ENCODE measurements at places on chromosomes 2 and 18.

DNA sequence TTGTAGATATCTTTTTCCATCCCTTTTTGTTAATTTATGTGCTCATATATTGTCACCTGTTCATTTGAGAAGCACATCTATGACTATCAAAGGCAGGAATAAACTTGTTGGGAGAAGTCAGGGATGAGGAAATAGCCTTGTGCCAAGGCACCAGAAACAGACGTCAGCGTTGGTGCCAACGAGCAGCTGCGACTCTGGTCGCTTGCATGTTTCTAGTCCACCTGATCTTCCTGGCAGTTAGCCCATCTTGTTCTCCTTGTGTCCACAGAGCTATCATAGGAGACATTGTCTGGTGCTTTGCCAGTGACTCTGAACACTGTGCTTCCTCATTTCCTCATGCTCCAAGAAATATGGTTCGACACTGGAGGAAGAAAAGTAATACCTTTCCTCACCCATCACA is 374.4 kb downstream of the PTPRM start:
- no peak for DNase-seq

- DNase-seq, result no peak
Measured at GRCh38 chr2:207825045-207825954, 55.6 kb upstream of the FZD5 start.

- no peak for DNase-seq
Measured at GRCh38 chr2:143345887-143346787, 216.9 kb downstream of the ARHGAP15 start.

DNA sequence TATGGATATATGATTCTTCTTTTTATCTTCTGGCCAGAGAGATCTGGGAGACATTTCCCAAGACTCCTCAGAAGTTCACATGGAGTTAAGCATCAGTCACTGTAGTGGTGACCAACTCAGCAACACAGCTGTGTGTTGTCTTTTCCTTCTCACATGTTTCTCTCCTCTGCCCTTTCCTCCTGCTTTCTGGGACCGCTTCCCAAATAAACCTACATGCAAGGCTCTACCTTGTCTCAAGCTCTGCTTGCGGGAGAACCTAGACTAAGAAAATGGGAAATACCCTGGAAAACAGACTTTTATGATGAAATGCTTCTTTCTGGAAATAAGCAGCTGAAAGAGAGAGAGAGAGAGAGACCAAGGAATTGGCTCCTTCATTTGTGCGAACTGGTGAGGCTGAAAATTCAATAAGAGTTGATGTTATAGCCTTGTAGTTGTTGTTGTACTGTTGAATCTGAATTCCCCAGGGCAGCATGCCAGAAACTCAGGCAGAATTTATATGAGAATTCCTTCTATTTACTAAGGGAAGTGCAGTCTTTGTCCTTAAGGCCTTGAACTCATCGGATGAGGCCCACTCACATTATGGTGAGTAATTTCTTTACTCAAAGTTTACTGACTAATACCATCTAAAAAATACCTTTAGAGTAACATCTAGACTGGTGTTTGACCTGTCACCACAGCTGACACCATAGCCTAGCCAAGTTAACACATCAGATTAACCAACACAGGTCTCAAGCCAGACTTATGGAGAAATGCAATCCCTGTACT is 22.7 kb upstream of the DSC1 start:
- no peak for DNase-seq

DNA sequence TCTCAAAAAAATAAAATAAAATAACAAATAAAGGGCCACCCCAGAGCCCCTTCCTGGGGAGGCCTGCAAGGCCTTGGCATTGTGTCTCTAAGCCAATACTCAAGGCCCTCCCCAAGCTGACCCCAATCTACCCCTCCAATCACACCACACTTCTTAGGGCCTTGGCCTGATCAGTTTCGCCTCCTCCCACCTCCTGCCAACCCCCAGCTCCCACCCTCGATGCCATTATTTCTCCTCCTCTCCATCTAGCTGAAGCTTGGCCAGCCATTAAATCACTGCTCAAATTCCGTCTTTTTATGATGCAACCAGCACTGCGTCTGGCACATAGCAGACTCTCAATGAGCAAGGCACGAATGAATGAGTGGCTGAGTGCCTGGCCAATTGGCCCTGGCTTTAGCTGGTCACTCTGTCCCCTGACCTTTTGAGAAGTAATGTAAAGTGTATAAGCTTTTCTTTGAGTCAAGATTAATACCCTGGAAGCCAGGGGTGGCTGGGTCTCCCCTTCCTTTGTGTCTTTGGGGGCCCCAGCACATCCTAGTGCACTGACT is 55.9 kb downstream of the SMAD7 start:
- DNase-seq, result no peak

DNA sequence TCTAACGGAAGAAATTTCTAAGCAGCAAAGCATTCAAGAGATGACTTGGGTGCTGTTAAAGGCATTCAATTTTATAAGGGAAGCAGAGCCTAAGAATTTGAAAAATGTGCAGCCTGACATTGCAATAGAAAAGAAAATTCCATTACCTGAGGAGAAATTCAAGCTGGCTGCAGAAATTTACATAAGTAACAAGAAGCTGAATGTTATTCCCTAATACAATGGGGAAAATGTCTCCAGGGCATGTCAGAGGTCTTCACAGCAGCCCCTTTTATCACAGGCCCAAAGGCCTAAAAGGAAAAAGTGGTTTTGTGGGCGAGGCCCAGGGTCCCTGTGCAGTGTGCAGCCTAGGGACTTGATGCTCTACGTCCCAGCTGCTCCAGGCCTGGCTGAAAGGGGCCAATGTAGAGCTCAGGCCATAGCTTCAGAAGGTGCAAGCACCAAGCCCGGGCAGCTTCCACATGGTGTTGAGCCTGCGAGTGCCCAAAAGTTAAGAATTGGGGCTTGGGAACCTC is 306.7 kb downstream of the RDH14 start:
- no peak for DNase-seq
